ENCODE measurements at places on chromosomes 1 and 21. TPM values are rescaled to one million over a fixed set of nuclear protein-coding genes. Genes with fewer than 3 reads are reported as not detected.

DNAJC28 gene
- total RNA-seq, result 3.0 TPM

SELP gene
- total RNA-seq, result 0.49 TPM

AKR7A3 gene
- 1.7 TPM for total RNA-seq

ZMYM1 gene
- total RNA-seq, result 23.4 TPM

TMEM269 gene
- total RNA-seq, result 0.25 TPM

UBXN10 gene
- total RNA-seq, result 3.7 TPM

KCNE2 gene
- 0.25 TPM for total RNA-seq

DMRTA2 gene
- total RNA-seq, result 3.2 TPM

FCRL6 gene
- 0.25 TPM for total RNA-seq

NR1I3 gene
- total RNA-seq, result under 0.01 TPM

SAMD13 gene
- total RNA-seq, result 1.7 TPM

MAP1LC3C gene
- total RNA-seq, result 0.25 TPM

CSF3R gene
- 2.0 TPM for total RNA-seq

LRRIQ3 gene
- total RNA-seq, result 0.49 TPM

CXADR gene
- 255 TPM for total RNA-seq

SYCP1 gene
- not detected for total RNA-seq

ZNF648 gene
- total RNA-seq, result 0.25 TPM

KIFAP3 gene
- 215 TPM for total RNA-seq

FBLIM1 gene
- 8.4 TPM for total RNA-seq

FAM89A gene
- total RNA-seq, result 1.5 TPM

LCK gene
- not detected for total RNA-seq

CELA3B gene
- not detected for total RNA-seq

OR10R2 gene
- total RNA-seq, result not detected

UBE2U gene
- not detected for total RNA-seq

GNAT2 gene
- total RNA-seq, result not detected

ZFP69B gene
- 18.9 TPM for total RNA-seq

PEX19 gene
- total RNA-seq, result 21.1 TPM

GBP7 gene
- total RNA-seq, result not detected

C1orf115 gene
- 37.1 TPM for total RNA-seq

COPA gene
- 121 TPM for total RNA-seq

DCST1 gene
- 0.25 TPM for total RNA-seq

TTLL7 gene
- 108 TPM for total RNA-seq

PYHIN1 gene
- 0.25 TPM for total RNA-seq

OR2L2 gene
- under 0.01 TPM for total RNA-seq

GFI1 gene
- total RNA-seq, result 0.25 TPM

DISC1 gene
- total RNA-seq, result 4.4 TPM

EPB41 gene
- 36.4 TPM for total RNA-seq

ZBTB18 gene
- 364 TPM for total RNA-seq

ZNF496 gene
- 18.7 TPM for total RNA-seq

LCE1C gene
- total RNA-seq, result not detected

CYP4A22 gene
- total RNA-seq, result not detected

AMY1C gene
- not detected for total RNA-seq

RPS6KA1 gene
- total RNA-seq, result 3.4 TPM

SLC25A34 gene
- 0.49 TPM for total RNA-seq

ADAMTS4 gene
- 0.49 TPM for total RNA-seq

UBE4B gene
- total RNA-seq, result 33.2 TPM

USF1 gene
- 87.0 TPM for total RNA-seq

RHD gene
- 0.25 TPM for total RNA-seq

SCAMP3 gene
- 18.9 TPM for total RNA-seq

CD1C gene
- not detected for total RNA-seq

GJB4 gene
- total RNA-seq, result not detected

FAM151A gene
- total RNA-seq, result not detected

PIGR gene
- under 0.01 TPM for total RNA-seq

HSPA6 gene
- 3.4 TPM for total RNA-seq

CRP gene
- total RNA-seq, result not detected

BSND gene
- not detected for total RNA-seq

KCNJ15 gene
- not detected for total RNA-seq

MFN2 gene
- total RNA-seq, result 39.8 TPM
